ENCODE measurements at places on chromosomes 1 and 21. TPM values are rescaled to one million over a fixed set of nuclear protein-coding genes. Genes with fewer than 3 reads are reported as not detected.

The CRYZ gene
- 64.2 TPM for total RNA-seq

The WNT3A gene
- 0.96 TPM for total RNA-seq

The CDKN2C gene
- total RNA-seq: 12.3 TPM

The SPRR5 gene
- not detected for total RNA-seq

DNA sequence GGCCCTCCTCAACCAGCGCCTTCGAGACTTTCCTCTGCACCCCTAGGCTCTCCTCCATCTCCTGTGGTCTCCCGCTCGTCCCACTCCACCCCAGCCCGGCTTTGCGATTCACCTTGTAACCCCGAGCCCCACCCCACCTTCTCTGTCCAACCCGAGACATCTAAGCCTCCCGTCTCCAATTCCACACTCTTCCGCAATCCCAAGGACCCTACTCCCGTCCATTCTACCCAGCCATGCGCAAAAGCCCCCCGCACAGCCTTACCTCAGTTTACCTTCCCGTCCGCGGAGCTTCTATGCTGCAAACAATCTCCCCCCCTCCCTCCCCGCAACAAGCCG, 174 bp downstream of the SH3BP5L start:
- H3K36me3 ChIP-seq: no peaks in the 10 kb centered on the region
- no peak for DNase-seq
- H3K4me3 ChIP-seq: peak overlapping the region; percentile 59
- no peaks in the 10 kb centered on the region for H3K27me3 ChIP-seq
- peaks cover 63% of the 10 kb centered on the region for H3K4me1 ChIP-seq

GRCh38 chr1:109807402-109807801, 43.7 kb upstream of the EPS8L3 start:
- H3K36me3 ChIP-seq: no peaks in the 10 kb centered on the region
- DNase-seq: no peak
- H3K27me3 ChIP-seq: no peaks in the 10 kb centered on the region
- H3K4me1 ChIP-seq: no peaks in the 10 kb centered on the region

DNA sequence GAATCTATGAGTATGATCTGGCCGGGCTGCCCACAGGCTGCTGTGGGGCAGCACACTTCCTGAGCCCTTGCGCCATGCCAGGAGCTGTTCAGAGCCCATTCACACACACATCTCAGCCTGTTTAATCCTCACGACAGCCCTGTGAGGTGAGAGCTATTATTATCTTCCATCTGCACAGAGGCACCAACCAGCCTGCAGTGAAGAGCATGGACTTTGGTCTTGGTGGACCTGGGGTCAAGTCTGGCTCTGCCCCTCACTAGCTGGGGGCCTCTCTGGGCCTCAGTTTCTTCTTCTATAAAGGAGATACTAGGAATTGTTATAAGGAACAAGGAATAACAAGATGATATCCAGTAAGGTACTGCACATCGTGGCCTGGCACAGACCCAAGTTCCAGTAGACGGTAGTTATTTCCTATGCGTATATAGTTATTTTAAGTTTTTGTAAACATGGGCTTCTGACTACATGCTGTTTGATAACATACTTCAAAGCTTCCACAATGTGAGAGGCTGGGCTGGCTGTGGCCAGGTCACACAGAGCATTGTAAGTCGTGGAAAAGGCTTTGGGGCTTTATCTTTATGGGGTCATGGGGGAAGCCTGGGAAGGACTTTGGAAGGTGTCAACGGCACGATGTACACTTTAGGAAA, 3.4 kb upstream of the PADI2 start:
- no peak overlapping the region for H3K27ac ChIP-seq
- H3K4me1 ChIP-seq: peaks cover 66% of the 10 kb centered on the region

- H3K27me3 ChIP-seq: peaks cover 3% of the 10 kb centered on the region
- H3K27ac ChIP-seq: no peak overlapping the region
- no peak for DNase-seq
- no peaks in the 10 kb centered on the region for H3K4me1 ChIP-seq
Observed at GRCh38 chr1:99269321-99269720, 5.0 kb downstream of the PLPPR4 start.

DNA sequence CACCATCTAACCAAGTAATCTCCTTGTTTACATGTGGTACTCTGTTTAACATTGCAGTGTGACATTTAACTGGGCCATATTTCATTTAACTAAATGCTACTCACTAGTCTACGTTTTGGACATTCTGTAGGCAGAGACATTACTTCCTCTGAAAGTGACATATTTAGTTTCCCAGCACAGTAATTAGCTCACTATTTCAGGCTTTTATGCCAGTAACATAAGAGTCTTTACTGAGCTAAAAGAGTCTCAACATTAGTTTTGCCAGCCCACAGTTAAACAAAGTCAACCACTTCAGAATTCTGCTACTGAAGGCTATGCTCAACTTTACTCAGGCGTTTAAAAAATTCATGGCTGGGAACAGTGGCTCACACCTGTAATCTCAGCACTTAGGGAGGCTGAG, 2.6 kb upstream of the TNFRSF9 start:
- no peaks in the 10 kb centered on the region for H3K36me3 ChIP-seq
- H3K4me3 ChIP-seq: no peak overlapping the region
- no peak for DNase-seq
- H3K4me1 ChIP-seq: peaks cover 20% of the 10 kb centered on the region
- no peaks in the 10 kb centered on the region for H3K27me3 ChIP-seq

DNA sequence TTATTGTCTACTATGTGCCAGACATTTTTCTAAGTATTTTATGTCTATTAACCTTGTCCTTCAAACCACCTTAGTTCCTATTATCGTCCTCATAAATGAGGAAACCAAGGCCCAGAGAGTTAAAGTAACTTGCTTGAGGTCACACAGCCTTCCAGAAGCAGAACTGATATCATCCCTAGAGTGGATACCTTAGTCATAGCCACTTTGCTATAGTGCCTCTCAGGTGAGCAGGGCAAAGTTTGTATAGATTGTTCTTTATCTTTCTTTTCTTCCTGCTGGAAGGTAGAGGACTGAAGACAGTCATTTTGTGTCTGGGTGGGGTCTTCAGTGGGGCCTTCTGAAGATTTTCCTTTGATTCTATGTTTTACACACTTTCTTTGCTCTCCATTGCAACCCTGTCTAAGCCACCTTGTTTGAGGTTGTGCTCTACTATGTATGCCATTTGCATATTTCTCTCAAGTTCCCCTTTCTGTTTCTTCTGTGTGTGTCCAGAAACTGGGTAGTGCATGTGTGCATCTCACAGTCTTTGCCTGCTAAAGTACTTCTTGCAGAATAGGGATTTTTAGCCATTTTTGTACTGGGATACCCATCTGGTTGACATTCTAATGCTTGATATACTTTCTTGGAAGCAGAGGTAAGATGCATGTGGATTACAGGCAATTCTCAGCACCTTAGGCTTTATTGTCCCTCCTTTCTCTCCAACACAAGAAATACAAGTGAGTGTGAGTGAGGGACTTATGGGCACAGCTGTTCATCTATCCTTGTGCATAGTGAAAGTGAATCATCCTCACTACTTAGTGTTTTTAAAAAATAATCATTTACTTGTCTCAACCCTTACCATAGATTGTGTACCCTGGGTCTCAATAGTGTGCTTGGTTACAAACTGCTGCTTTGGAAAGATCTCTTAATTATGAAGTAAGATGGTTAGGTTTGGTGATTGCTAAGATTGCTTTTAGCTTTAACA, 207.6 kb upstream of the HMCN1 start:
- no peaks in the 10 kb centered on the region for H3K4me1 ChIP-seq
- no peak overlapping the region for H3K4me3 ChIP-seq
- no peaks in the 10 kb centered on the region for H3K27me3 ChIP-seq
- no peak overlapping the region for H3K27ac ChIP-seq

DNA sequence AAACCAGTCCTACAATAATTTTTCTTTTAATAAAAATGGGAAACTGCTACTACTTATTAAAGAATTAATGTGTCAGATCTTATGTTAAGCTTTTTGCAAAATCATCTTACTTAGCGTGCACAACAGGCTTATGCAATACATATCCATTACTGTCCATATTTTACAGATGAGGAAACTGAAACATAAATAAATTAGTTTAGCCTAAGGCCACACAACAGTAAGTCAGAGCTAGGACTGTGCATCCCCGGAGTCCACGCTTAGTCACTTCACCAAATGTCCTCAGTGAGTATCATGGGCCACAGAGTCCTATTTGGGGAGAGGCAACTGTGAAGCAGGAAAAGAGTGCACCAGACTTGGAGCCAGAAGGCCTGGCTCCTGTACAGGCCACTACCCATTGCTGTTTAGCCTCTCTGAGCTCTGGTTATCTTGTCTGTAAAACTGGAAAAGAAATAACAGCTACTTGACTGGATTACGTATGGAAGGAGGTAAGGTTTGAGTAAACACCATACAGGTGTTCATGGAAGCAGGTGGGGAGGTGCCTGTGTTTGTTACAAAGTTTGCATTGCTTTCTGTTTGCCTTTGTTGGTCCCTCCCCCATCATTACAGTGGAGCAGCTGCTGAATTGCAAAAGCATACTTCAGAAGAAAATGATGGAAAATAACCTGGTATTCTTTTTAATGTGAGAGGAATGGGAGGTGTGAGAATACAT, 192.8 kb downstream of the FCRL5 start:
- peak; percentile 11 for DNase-seq
- no peaks in the 10 kb centered on the region for H3K4me1 ChIP-seq
- H3K36me3 ChIP-seq: no peaks in the 10 kb centered on the region
- H3K4me3 ChIP-seq: no peak overlapping the region

DNA sequence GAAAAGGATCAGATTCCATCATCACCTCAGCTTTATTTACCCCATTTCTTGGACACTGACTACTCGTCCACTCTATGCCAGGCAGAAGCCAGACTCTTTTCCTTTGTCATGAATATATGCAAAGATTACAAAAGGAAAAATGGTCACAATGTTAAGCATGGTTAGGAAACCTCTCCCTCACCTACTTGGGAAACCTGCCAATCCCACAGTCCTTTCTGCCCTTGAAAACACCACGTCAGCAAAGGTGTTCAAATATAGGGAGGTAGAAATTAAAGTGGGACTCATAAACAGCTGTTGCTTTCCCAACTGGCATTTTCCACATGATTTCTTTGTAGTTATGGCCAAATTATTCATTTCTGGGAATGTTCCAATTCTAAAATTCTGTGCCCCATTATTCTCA, 16.2 kb upstream of the ATP13A2 start:
- peak; percentile 12 for DNase-seq
- H3K4me3 ChIP-seq: no peak overlapping the region
- H3K4me1 ChIP-seq: peaks cover 11% of the 10 kb centered on the region
- no peaks in the 10 kb centered on the region for H3K36me3 ChIP-seq

GRCh38 chr1:186927884-186928283, 99.1 kb downstream of the PLA2G4A start:
- no peak overlapping the region for H3K27ac ChIP-seq
- no peaks in the 10 kb centered on the region for H3K27me3 ChIP-seq
- H3K4me3 ChIP-seq: no peak overlapping the region
- no peaks in the 10 kb centered on the region for H3K4me1 ChIP-seq

- no peak overlapping the region for H3K4me3 ChIP-seq
- DNase-seq: no peak
- H3K36me3 ChIP-seq: peaks cover 67% of the 10 kb centered on the region
- H3K27me3 ChIP-seq: no peaks in the 10 kb centered on the region
- H3K27ac ChIP-seq: no peak overlapping the region
- H3K4me1 ChIP-seq: no peaks in the 10 kb centered on the region
Observed at GRCh38 chr1:230240446-230241086, 173.5 kb downstream of the GALNT2 start.

Measured in left lung (tissue), 14 donors.